Right hindlimb (tissue), 1 donor: ENCODE measurements at places on chromosomes 1 and 21.

GRCh38 chr1:55384637-55385036 is 169.5 kb upstream of the USP24 start:
- DNase-seq: no peak

GRCh38 chr1:17798799-17799382 is 43.8 kb downstream of the ACTL8 start:
- DNase-seq: no peak

DNA sequence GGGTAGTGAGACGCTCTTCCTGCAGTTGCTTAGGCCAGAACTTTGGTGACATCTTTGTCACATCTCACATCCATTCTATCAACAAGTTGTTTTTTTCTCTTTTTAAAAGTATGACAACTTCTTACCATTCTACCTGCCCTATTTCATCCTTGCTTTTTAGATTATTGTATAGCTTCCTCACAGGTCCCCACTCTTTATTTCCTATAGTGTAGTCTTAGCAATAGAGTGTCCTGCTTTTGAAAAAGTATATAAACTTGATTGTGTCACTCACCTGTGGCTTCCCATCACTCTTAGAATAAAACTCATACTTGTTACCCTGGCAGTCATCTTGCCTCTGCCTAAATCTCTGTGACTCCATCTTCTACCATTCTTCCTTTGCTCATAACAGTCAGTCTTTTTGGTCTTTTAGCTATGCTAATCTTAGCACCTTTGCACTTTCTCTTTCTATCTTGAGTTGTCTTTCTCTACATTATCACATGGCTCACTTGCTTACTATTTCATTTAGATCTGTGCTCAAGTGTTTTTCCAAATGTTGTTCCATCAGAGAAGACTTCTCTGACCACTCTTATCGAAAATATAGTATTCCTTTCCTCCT is 9.5 kb downstream of the CDC73 start:
- no peak for DNase-seq

DNA sequence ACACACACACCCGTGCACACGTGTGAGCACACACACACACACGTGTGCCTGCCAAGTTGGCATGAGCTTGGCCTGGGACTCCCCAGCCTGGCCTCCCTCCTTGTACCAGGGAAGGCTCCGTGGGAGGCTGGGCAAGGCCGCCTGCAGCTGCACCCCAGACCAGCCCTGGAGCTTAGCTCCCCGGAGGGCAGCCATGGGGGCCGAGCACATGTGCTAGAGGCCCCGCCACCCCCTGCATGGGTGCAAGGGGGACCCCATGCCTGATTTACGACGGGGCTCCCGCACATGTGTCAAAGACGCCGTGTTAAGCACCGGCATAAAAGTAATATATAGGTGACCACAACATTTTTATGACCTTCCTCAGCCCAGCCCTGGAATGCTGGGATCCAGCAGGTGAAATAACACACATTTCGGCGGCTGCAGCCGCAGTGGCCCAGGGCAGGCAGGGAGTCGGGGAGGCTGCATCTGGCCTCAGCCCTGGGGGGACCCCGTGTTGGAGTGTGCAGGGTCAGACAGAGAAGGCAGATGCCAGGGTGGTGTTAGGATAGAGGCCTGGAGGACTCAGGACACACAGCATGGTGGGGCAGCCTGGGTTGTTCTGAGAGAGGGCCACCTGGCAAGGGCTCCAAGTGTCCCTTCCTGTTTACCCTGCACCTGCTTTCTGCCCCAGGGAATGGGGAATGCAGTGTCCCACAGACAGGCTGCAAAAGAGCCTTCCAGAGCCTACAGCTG is 56.3 kb downstream of the WNT9A start:
- DNase-seq: peak; percentile 18

GRCh38 chr1:241658081-241658793 is 6.2 kb downstream of the WDR64 start:
- no peak for DNase-seq

DNA sequence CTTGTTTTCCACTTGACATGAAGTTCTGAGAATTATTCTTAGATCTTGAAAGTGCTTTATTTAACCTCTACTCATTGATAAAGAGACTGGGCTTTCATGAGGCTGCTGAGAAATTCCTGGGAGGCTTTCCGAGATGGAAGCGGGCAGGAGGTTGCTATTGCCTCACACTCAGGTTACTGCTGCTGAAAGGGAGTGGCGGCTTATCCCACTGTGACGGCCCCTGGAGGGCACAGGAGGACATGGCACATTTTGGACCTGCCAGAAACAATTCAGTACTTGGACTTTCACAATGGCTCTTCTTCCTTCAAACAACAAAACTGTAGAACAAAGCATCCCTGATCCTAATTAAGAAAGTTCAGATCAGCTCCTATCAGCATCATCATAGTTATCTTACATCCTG is 16.2 kb upstream of the MARK1 start:
- DNase-seq: no peak

- DNase-seq: peak; percentile 22
Observed at GRCh38 chr1:913491-914130, 10.1 kb upstream of the SAMD11 start.
